ENCODE measurements at places on chromosomes 12 and 14.
A peak's percentile ranks its signal among the peaks of the same experiment; 100 is the strongest.

DNA sequence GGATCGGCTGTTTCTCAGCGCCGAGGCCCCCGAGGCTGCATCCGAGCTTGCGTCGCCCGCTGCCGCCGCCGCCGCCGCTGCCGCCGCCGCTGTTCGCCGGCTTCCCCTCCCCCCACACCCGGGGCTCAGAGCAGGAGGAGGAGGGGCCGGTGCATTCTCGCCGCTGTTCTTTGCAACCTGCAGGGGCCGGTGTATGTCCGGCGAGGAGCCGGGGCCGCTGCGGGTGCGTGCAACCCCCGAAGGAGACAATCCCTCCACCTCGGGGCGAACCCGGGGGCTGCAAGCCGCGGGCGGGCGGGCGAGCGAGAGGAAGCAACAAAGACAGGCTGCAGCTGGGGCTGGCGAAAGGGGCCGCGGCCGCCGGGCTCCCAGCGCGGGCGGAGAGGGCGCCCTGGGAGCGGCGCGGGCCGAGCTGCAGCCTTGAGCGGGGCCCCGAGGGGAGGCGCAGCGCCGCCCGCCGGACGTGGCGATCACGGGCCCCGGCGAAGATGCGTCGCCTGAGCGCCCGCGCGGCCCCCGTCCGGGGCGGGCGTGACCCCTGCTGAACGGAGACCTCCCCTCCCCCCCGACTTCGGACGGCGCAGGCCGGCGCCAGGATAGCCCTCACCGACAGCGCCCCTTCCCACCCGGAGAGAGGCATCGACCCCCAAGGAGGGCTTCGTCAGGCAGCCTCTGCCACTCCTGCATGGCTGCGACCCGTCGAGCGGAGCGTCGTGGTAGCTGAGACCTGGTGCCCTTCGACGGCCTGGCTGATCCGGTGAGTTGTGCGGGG is 702 bp downstream of the FAM222A start:
- DNase-seq, result peak; percentile 42

DNA sequence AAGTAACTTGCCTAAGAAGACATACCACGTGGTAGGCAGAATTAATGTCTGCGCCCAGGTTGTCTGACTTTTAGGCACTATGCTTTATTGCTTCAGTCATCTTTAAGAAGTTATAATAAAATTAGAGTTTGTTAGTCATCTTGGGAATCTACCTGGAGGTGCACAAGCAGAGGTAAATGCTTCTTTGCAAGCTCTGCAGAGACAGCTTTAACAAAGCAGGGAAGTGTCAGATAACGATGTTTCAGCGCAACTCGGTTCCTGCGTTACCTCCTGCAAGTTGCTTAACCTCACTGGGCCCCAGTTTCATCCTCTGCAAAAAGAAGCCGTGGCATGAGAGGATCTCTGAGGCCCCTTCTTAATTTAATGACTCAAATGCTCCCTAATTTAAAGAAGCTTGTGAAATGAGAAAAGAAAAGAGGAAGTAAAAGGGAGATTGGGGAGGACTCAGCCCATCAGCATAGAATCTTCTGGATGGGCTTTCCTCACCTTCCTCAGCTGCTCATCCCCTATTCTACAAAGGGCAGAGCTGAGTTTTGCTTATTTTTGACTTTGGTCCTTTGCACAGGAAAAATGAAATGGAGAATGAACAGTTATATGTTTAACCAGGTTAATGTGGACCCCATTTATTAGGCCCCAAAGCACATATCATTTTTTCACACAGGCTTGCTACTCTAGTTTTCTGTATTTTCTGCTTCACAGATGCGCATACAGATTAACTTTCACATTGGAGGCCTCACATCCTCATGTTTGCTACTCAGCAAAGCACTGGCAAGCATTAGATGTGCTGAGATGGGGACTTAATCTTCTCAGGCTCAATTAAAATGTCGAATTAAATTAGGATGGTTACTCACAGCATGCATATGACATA is 5.1 kb downstream of the ARHGDIB start:
- no peak for DNase-seq

- DNase-seq, result peak; percentile 30
Measured at GRCh38 chr14:72476657-72477499, 417.0 kb downstream of the DPF3 start.

- DNase-seq, result no peak
Measured at GRCh38 chr12:132838410-132839080, 9.9 kb upstream of the GOLGA3 start.

- DNase-seq, result no peak
Measured at GRCh38 chr12:108360487-108360886, 21.4 kb upstream of the CMKLR1 start.

- peak; percentile 68 for DNase-seq
Measured at GRCh38 chr12:50922820-50923219, 29.5 kb upstream of the HIGD1C start.

GRCh38 chr12:63941166-63941800 is 96.8 kb downstream of the SRGAP1 start:
- DNase-seq, result no peak

DNA sequence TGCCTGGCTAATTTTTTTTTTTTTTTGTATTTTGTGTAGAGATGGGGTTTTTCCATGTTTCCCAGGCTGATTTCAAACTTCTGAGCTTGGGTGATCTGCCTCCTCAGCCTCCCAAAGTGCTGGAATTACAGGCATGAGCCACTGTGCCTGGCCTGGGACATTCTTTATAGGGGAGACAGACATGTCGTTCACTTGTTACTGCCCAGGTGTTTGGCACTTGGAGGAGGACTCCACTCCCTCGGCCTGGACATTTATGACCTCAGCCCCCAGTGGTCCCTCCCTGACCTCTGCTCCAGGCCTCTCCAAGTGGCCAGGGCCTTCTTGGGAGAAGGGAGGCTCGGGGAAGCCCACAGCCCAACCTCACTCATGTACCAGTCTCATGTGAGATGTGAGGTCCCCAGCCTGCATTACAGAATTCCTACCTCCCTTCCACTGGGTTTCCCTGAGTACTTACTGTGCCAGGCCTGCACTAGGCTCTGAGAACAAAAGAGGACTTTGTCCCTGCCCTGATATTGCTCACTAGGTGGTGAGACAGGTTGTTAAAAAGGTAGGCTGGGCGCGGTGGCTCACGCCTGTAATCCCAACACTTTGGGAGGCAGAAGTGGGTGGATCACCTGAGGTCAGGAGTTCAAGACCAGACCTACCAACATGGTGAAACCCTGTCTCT is 9.7 kb upstream of the POP5 start:
- no peak for DNase-seq

GRCh38 chr14:75523771-75524171 is 1.5 kb downstream of the BATF start:
- peak; percentile 47 for DNase-seq

Measured in cardiac fibroblast (primary cell).